CD4-positive, alpha-beta memory T cell (primary cell): ENCODE measurements at places on chromosomes 6 and 20.
A peak's percentile ranks its signal among the peaks of the same experiment; 100 is the strongest.

GRCh38 chr6:79453558-79454042 is 83.6 kb downstream of the LCA5 start:
- no peak overlapping the region for H3K4me3 ChIP-seq
- no peak overlapping the region for H3K27ac ChIP-seq
- H3K36me3 ChIP-seq = no peaks in the 10 kb centered on the region
- DNase-seq = no peak
- no peaks in the 10 kb centered on the region for H3K4me1 ChIP-seq
- no peaks in the 10 kb centered on the region for H3K27me3 ChIP-seq

DNA sequence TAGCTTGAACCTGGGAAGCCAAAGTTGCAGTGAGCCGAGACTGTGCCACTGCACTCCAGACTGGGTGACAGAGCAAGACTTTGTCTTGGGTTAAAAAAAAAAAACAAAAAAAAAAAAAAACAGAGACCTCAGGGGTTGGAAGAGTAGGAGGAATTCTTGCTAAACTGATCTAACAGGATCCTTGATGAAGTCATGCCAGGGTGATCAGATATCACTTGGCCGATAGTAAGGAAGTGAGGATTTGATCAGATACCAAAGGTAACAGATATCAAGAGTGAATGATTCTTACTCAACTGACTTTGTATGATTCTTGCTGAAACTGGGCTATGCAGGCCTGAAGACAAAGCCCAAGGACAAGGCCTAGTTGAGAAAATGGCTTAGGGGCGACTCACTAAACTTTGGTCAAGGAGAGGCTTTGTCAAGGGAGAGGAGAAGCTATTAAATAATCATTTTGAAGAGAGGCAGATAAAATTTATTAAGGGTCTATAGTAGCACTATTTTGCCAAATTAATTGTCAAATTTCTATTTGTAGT is 624.7 kb downstream of the UTRN start:
- H3K27ac ChIP-seq = no peak overlapping the region
- H3K4me1 ChIP-seq = no peaks in the 10 kb centered on the region
- no peaks in the 10 kb centered on the region for H3K27me3 ChIP-seq
- no peak overlapping the region for H3K4me3 ChIP-seq

GRCh38 chr6:4041480-4041879 is 37.5 kb downstream of the FAM217A start:
- H3K4me1 ChIP-seq = peaks cover 11% of the 10 kb centered on the region
- no peak overlapping the region for H3K27ac ChIP-seq
- no peaks in the 10 kb centered on the region for H3K27me3 ChIP-seq

GRCh38 chr20:34618676-34619075 is 58.2 kb downstream of the PIGU start:
- no peak for DNase-seq
- H3K4me1 ChIP-seq = no peaks in the 10 kb centered on the region
- peaks cover 10% of the 10 kb centered on the region for H3K36me3 ChIP-seq
- H3K4me3 ChIP-seq = no peak overlapping the region
- H3K27ac ChIP-seq = no peak overlapping the region

DNA sequence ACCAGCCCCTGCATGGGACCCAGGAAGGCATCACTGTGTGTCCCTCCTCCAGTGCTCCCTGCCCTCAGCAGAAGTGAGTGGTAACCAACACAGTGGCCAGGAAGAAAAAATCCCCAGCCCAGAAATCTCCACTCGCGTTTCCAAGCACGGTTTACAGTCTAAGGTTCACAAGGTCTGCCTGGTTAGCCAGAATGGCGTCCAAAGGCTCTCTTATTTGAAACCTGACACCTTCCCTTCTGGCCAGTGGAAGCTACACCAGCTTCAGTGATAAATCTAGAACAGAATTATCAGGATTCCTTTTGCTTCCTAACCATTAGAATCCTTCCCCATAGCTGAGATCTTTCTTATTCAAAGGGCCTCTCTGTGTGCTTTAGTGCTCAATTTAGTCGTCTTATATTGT is 9.2 kb downstream of the LY86 start:
- no peaks in the 10 kb centered on the region for H3K36me3 ChIP-seq
- H3K27ac ChIP-seq = no peak overlapping the region
- H3K4me1 ChIP-seq = peaks cover 21% of the 10 kb centered on the region
- no peak for DNase-seq
- no peaks in the 10 kb centered on the region for H3K27me3 ChIP-seq

GRCh38 chr6:42766163-42766670 is 15.6 kb upstream of the BICRAL start:
- no peaks in the 10 kb centered on the region for H3K36me3 ChIP-seq
- H3K4me3 ChIP-seq = no peak overlapping the region
- H3K4me1 ChIP-seq = peaks cover 34% of the 10 kb centered on the region
- DNase-seq = no peak
- H3K27me3 ChIP-seq = no peaks in the 10 kb centered on the region
- no peak overlapping the region for H3K27ac ChIP-seq

- H3K36me3 ChIP-seq = no peaks in the 10 kb centered on the region
- H3K27me3 ChIP-seq = peaks cover 3% of the 10 kb centered on the region
- no peak overlapping the region for H3K4me3 ChIP-seq
Measured at GRCh38 chr6:159487636-159488035, 205.4 kb downstream of the SOD2 start.

DNA sequence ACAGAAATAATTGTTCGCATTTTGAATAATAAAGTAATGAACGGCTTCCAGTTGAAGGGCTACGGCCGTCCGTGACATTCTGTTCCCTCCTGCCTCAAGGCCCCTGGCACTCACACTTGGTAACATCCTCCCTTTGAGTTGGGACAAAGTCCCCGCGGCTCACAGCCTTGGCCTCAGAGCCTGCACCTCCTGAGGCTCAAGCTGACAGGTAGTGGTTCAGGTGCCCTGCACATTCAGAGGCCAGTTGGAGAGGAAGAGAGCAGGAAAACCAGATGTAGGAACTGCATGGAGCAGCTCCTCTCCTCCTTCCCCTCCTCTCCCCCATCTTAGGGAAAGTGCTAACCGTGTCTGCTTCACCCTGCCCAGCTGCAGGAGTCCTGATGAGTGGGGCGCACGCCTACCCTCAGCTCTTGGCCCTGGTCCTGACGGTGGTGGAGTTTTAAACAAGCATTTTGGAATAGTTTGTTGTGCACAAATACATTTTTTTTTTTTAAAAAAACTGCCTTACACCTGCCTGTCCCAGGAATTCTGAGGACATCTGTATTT is 393.1 kb downstream of the SMOC2 start:
- no peaks in the 10 kb centered on the region for H3K27me3 ChIP-seq
- DNase-seq = no peak
- H3K27ac ChIP-seq = no peak overlapping the region
- no peaks in the 10 kb centered on the region for H3K4me1 ChIP-seq

DNA sequence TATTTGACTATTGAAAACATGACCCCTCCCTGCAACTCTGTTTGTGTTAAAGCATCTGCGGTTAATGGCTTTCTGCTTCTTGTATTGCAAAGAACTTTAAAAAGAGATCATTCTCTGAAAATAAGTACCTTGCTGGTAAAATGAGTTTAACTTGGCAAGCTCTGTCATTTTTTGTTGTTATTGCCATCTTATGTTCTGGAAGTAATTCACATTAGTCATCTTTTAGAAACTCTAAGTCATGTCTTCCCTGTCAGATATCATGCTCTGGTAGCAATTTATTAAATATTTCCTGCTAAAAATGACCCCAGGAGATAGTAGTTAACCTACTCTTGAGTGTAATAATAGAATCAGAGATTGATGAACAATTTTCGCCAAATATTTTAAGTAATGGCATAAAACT is 890.6 kb downstream of the KIF16B start:
- no peaks in the 10 kb centered on the region for H3K27me3 ChIP-seq
- H3K4me3 ChIP-seq = no peak overlapping the region
- H3K36me3 ChIP-seq = no peaks in the 10 kb centered on the region
- no peak overlapping the region for H3K27ac ChIP-seq

DNA sequence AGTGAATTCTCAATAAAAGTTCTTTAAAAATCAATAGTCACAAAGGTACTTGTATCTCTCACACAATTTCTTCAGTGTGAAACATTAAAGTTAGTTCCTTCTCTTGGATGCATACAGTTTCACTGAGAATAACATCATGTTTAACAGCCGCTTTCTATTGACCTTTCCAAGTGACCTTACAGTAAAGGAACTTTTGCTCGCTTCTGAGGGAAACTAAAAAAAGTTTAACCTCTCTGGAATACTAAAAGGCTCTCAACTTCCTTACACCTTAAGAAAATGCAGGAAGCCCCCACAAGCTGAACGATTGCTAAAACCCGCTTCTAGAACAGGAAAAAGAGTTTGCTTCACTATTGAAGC is 1.3 kb downstream of the RRAGD start:
- DNase-seq = no peak
- H3K27ac ChIP-seq = no peak overlapping the region
- peaks cover 19% of the 10 kb centered on the region for H3K4me1 ChIP-seq
- peaks cover 4% of the 10 kb centered on the region for H3K27me3 ChIP-seq
- peak overlapping the region; percentile 17 for H3K4me3 ChIP-seq

DNA sequence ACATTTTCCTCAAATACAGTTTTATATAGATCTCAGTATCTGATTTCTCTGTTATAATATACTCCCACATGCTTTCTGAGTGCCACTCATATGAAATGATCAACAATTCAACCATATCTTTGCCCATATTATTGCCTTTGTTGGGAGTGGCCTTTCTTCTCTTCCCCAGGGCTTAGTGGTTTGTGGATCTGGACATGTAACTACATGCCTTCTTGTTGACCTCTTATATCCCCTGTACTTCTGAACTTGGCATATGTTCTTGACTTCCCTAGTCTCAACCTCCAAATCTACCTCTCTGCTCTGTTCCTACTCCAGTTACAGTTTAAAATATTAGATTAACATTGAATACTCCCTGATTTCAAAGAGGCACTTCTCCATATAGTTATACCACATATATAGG is 34.3 kb upstream of the PRIM2 start:
- H3K36me3 ChIP-seq = no peaks in the 10 kb centered on the region
- DNase-seq = no peak

GRCh38 chr6:137762168-137763090 is 104.6 kb upstream of the TNFAIP3 start:
- no peak overlapping the region for H3K27ac ChIP-seq
- no peaks in the 10 kb centered on the region for H3K27me3 ChIP-seq
- H3K4me3 ChIP-seq = no peak overlapping the region
- H3K36me3 ChIP-seq = no peaks in the 10 kb centered on the region

DNA sequence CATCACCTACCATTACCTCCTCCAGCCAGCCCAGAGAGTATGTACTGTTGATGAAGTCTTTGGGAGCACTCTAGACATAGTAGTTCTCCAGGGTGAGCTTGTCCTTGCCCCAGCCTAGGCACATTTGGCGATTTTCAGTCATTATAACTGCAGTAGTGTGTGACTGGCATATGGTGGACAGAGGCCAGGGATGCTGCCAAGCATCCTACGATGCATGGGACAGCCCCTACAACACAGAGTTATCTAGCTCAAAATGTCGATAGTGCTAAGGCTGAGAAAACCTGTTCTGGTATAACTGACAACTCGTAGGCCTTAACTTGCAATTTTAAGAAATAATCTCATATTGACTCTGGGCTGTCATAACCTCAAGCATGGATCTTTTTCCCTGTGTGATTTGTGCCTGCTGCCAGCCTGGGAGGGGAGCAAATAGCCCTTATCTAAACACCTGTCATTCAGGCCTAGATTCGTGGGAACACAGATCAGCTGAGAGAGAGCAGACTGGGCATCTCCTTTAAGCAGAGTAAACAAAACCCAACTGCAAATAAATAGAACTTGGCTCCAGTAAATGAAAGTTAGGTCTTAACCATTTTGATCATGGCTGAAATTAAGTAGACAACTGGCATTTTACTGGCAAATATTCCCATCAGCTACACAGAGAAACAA is 102.6 kb downstream of the SPTLC3 start:
- H3K4me3 ChIP-seq = no peak overlapping the region
- no peaks in the 10 kb centered on the region for H3K36me3 ChIP-seq
- H3K4me1 ChIP-seq = no peaks in the 10 kb centered on the region
- H3K27ac ChIP-seq = no peak overlapping the region
- H3K27me3 ChIP-seq = no peaks in the 10 kb centered on the region

GRCh38 chr6:127015858-127016257 is 102.6 kb upstream of the RSPO3 start:
- no peaks in the 10 kb centered on the region for H3K36me3 ChIP-seq
- H3K27ac ChIP-seq = no peak overlapping the region
- no peaks in the 10 kb centered on the region for H3K4me1 ChIP-seq
- H3K4me3 ChIP-seq = no peak overlapping the region
- DNase-seq = no peak

DNA sequence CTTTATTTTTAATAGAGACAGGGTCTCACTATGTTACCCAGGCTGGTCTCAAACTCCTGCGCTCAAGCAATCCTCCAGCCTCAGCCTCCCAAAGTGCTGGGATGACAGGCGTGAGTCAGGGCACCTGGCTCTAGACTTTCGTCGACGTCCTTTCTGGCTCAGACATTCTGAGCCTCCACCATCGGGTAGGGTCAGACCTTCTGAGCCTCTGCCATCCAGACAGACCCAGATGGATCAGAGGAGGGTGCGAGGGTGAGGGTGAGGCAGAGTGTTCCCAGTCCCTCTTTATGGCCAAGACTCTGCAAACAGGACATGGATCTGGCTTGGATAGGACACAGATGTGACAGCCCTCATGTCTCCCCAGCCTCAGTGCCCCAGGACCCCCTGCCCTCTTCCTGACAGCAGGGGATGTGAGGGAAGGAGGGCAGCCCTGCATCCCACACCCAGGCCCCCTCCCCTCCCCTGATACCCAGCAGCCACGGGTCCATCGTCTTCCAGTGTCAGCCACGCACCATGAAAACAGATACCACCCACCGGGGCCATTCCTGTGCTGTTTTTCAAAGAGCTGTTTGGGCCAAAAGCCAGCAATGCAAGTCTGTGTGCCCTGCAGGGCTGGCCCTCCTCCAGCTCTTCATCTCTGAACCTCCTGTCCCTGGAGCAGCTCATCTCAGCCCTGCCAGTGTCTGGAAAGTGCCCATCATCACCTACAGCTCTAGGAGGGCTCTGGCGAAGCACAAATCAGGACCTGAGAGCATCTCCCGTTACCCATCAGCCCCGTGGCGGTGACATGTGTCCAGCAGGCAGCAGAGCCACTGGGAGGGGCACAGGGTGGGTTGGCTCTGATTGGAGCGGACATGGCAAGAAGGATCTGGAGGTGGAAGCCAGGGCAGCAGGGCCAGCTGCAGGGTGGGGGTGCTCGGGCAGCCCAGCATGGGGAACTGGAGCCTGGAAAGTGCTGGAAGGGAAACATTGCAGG is 208.4 kb downstream of the PREX1 start:
- H3K4me1 ChIP-seq = peaks cover 13% of the 10 kb centered on the region
- no peaks in the 10 kb centered on the region for H3K27me3 ChIP-seq
- H3K27ac ChIP-seq = no peak overlapping the region
- no peak overlapping the region for H3K4me3 ChIP-seq
- DNase-seq = no peak
- H3K36me3 ChIP-seq = peaks cover 2% of the 10 kb centered on the region

DNA sequence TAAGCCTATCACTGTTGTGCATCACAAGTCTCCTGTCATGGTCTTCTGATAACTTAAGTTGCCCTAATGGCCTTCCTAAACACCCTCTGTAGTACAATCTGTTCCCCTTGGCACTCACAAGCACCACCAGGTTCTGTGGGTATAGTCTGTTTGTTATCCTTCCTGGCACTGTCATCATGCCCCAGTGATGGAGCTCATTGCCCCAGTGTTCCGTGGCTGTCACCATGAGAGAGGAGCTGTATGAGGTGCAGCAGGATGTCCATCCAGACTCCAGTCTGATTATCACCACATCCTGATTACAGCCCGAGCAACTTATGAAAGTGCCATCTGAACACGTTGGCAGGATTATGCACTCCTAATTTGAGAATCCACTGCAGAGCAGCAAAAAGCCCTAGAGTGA is 380.1 kb downstream of the FRK start:
- H3K27ac ChIP-seq = no peak overlapping the region
- no peaks in the 10 kb centered on the region for H3K27me3 ChIP-seq
- H3K4me3 ChIP-seq = no peak overlapping the region
- H3K36me3 ChIP-seq = no peaks in the 10 kb centered on the region
- no peak for DNase-seq
- H3K4me1 ChIP-seq = no peaks in the 10 kb centered on the region
